ENCODE measurements at places on chromosomes 16 and 17. TPM values are rescaled to one million over a fixed set of nuclear protein-coding genes. Genes with fewer than 3 reads are reported as not detected.

GRCh38 chr17:55318081-55318480, 53.3 kb downstream of the HLF start:
- H3K27me3 ChIP-seq: no peaks in the 10 kb centered on the region
- H3K4me1 ChIP-seq: no peaks in the 10 kb centered on the region
- no peak for DNase-seq
- H3K27ac ChIP-seq: no peak overlapping the region
- no peak overlapping the region for H3K4me3 ChIP-seq
- no peaks in the 10 kb centered on the region for H3K36me3 ChIP-seq

GRCh38 chr17:48520631-48521079, 10.2 kb downstream of the HOXB1 start:
- H3K27ac ChIP-seq: no peak overlapping the region
- H3K4me3 ChIP-seq: no peak overlapping the region
- H3K27me3 ChIP-seq: peaks cover 87% of the 10 kb centered on the region
- DNase-seq: no peak
- no peaks in the 10 kb centered on the region for H3K4me1 ChIP-seq

Gene CDRT15L2
- polyA plus RNA-seq: not detected

- DNase-seq: peak; percentile 55
- peaks cover 30% of the 10 kb centered on the region for H3K4me1 ChIP-seq
- no peaks in the 10 kb centered on the region for H3K27me3 ChIP-seq
- no peak overlapping the region for H3K4me3 ChIP-seq
- peak overlapping the region; percentile 54 for H3K27ac ChIP-seq
- no peaks in the 10 kb centered on the region for H3K36me3 ChIP-seq
These were observed 123.1 kb downstream of the XYLT1 start for GRCh38 chr16:17347624-17348023.

- DNase-seq: peak; percentile 99
- H3K27ac ChIP-seq: peak within 1 kb of the TSS; percentile 81
- H3K36me3 ChIP-seq: no peaks in the 10 kb centered on the region
- no peaks in the 10 kb centered on the region for H3K27me3 ChIP-seq
These were observed at the start of gene NAGLU for GRCh38 chr17:42536048-42536371. TSS of gene NAGLU (plus strand) at chr17:42536241. CDS start at chr17:42536273, 32 bp downstream.

DNA sequence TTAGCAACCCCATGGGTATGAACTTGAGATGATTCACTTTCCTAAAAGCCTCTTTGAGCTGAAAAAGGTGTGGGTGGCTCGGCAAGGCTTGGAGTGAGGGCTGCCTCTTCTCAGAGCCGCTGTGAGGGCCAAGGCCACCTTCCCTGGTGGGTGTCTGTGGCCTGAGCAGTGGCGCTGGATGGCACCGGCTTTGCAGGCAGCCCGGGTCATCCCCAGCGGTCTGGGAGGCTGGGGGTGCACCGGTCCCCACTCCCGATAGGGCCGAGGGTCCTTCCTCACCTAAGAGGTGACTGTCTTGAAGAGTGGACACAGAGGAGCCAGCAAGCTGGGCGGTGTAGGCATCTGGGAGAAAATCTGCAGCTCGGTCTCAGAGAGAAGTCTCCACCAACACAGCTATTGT, 79.2 kb upstream of the RBL2 start:
- H3K27ac ChIP-seq: no peak overlapping the region
- DNase-seq: no peak
- no peak overlapping the region for H3K4me3 ChIP-seq
- no peaks in the 10 kb centered on the region for H3K27me3 ChIP-seq
- no peaks in the 10 kb centered on the region for H3K4me1 ChIP-seq

Gene LRRC37A3
- 1.0 TPM for polyA plus RNA-seq

Gene BICDL2
- not detected for polyA plus RNA-seq

Gene SSTR5
- polyA plus RNA-seq: 0.39 TPM

GRCh38 chr17:29147682-29148081, 32.5 kb downstream of the MYO18A start:
- peaks cover 49% of the 10 kb centered on the region for H3K4me1 ChIP-seq
- no peaks in the 10 kb centered on the region for H3K36me3 ChIP-seq
- DNase-seq: no peak
- no peaks in the 10 kb centered on the region for H3K27me3 ChIP-seq

Gene MYH13
- not detected for polyA plus RNA-seq

Gene SDR42E1
- polyA plus RNA-seq: 0.51 TPM

DNA sequence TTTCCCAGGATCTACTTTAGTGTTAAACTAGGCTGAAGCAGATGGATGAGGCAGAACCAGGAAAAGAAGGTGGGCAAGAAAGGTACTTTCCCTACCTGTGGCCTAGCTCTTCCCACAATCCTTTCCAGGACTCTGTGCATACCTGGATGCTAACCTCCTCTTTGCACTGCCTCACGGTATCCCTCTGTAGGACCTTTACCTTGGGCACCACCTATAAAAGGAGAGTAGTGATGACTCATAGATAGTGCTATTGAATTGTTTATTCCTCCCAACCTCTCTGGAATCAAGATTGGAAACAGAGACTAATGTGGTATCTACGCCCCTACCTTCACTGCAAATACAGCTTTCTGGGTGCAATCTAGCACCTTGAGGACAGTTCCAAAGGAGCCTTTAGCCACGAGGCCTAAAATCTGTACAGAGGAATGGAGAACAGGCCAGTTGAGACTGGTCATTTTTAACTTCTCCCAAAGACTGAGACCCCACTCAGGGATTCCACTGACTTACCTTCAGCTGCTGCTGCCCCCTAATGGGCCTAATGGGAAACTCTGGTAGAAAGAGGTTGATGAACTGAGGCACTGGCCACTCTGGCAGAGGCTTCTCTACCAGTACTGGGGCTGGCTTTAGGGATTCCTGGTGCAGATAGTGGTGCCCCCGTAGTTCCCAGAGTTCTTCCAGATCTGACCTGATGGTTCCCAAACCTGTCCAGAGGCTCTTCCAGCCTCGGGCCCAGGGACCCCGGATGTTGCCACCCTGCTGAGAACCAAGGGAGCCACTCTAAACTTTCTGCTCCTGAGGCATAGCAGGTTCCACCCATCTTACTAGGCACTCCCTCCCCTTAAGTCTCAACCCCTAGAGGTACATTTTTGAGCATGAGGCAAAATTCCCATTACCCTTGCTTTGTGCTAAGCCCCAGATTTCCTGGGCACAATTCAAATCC, 781 bp downstream of the RSKR start:
- H3K4me3 ChIP-seq: no peak overlapping the region
- H3K36me3 ChIP-seq: peaks cover 63% of the 10 kb centered on the region
- H3K27me3 ChIP-seq: no peaks in the 10 kb centered on the region
- H3K27ac ChIP-seq: no peak overlapping the region

Gene HOXB2
- polyA plus RNA-seq: 4.5 TPM

DNA sequence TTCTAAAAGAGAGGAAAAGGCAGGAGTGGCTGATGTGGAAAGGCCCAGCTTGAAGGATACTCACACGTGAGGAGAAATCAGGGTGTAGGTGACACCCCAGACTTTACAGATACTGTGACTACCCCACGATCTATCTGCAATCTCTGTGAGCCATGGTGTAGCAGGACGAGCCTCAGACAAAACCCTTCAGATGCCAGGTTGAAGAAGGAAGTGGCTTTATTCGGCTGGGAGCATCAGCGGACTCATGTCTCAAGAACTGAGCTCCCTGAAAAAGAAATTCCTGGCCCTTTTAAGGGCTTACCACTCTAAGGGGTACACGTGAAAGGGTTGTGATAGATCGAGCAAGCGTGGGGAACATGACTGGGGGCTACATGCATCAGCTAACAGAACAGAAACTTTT, 4.7 kb upstream of the SLC6A4 start:
- no peak for DNase-seq
- no peak overlapping the region for H3K4me3 ChIP-seq
- H3K27me3 ChIP-seq: peaks cover 44% of the 10 kb centered on the region
- H3K36me3 ChIP-seq: no peaks in the 10 kb centered on the region
- H3K4me1 ChIP-seq: peaks cover 22% of the 10 kb centered on the region
- no peak overlapping the region for H3K27ac ChIP-seq

- no peaks in the 10 kb centered on the region for H3K4me1 ChIP-seq
- no peaks in the 10 kb centered on the region for H3K36me3 ChIP-seq
- no peak overlapping the region for H3K27ac ChIP-seq
These were observed 313.7 kb upstream of the CDH5 start for GRCh38 chr16:66052745-66053144.

DNA sequence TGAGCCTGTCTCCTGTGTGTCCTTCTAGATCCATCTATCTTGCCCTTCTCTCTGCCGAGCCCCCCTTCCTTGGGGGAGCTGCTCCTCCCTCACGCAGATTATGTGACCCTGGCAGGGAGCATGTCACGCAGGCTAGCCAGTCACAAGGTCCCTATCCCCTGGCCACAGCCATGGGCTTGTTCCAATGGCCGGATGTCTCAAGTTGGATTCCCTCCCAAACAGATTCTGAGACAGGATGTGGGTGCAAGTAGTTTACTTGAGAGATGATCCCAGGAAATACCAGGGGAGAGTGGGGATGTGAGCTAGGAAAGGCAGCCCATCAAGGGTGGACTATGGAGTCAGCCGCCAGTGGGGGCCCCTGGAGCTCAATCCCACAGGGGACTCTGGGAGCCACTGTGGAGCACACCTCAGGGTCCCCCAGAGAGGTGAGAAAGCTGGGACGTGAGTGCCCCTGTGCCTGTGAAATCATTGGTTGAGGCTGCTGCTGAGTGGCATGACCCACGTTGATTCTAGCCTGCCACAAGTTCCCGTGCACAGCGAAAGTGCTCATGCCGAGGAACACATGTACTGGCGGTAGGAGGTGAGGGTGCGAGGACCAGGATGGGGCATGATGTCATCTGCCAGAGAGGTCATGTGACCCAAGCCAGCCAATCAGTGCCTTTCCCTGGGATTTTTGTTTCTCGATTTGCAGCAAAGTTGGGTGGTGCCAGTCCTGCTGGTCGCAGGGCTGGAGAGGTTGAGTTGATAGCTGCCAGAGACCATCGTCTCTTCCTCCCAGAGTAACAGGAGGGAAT, 6.4 kb upstream of the CRISPLD2 start:
- no peak for DNase-seq
- H3K4me3 ChIP-seq: no peak overlapping the region
- peaks cover 5% of the 10 kb centered on the region for H3K27me3 ChIP-seq
- no peaks in the 10 kb centered on the region for H3K4me1 ChIP-seq
- no peak overlapping the region for H3K27ac ChIP-seq

- DNase-seq: no peak
- H3K4me1 ChIP-seq: peaks cover 24% of the 10 kb centered on the region
- peak overlapping the region; percentile 67 for H3K27ac ChIP-seq
These were observed 63.7 kb downstream of the SPAG9 start for GRCh38 chr17:51056813-51057510.

GRCh38 chr16:80047842-80048241, 447.3 kb upstream of the MAF start:
- no peak overlapping the region for H3K4me3 ChIP-seq
- no peak overlapping the region for H3K27ac ChIP-seq
- DNase-seq: no peak
- no peaks in the 10 kb centered on the region for H3K36me3 ChIP-seq

Gene CNGB1
- polyA plus RNA-seq: not detected

GRCh38 chr17:2700491-2701141, 10.9 kb downstream of the CLUH start:
- no peak overlapping the region for H3K27ac ChIP-seq
- H3K4me3 ChIP-seq: no peak overlapping the region
- no peak for DNase-seq
- no peaks in the 10 kb centered on the region for H3K27me3 ChIP-seq

- H3K27ac ChIP-seq: no peak overlapping the region
- H3K36me3 ChIP-seq: no peaks in the 10 kb centered on the region
- no peaks in the 10 kb centered on the region for H3K4me1 ChIP-seq
- no peak for DNase-seq
- H3K27me3 ChIP-seq: no peaks in the 10 kb centered on the region
These were observed 9.4 kb upstream of the DNASE1 start for GRCh38 chr16:3645108-3645503.

Gene DHRS7C
- polyA plus RNA-seq: 12.6 TPM

- peak; percentile 33 for DNase-seq
- no peak overlapping the region for H3K4me3 ChIP-seq
- H3K27ac ChIP-seq: no peak overlapping the region
- no peaks in the 10 kb centered on the region for H3K36me3 ChIP-seq
- H3K4me1 ChIP-seq: no peaks in the 10 kb centered on the region
These were observed 15.1 kb downstream of the SLC5A10 start for GRCh38 chr17:18966831-18967624.

- no peak for DNase-seq
These were observed 4.5 kb upstream of the ITGAX start for GRCh38 chr16:31350275-31351005.

- peaks cover 59% of the 10 kb centered on the region for H3K4me1 ChIP-seq
- peaks cover 79% of the 10 kb centered on the region for H3K36me3 ChIP-seq
- H3K4me3 ChIP-seq: no peak overlapping the region
- H3K27ac ChIP-seq: no peak overlapping the region
These were observed 41.8 kb downstream of the STAT3 start for GRCh38 chr17:42346481-42346880.

DNA sequence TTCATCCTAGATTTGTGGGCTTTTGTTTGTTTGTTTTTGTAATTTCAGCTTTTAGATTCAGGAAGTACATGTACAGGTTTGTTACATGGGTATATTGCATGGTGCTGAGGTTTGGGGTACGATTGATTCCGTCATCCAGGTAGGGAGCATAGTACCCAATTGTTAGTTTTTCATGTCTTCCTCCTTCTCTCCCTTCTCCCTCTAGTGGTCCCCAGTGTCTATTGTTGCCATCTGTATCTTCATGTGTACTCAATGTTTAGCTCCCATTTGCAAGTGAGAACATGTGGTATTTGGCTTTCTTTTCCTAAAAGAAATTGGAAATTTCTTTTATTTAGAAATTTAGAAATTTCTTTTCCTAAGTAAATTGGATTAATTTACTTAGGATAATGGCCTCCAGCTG, 37.1 kb upstream of the BCAS3 start:
- H3K27ac ChIP-seq: no peak overlapping the region
- H3K4me3 ChIP-seq: no peak overlapping the region
- H3K36me3 ChIP-seq: peaks cover 7% of the 10 kb centered on the region
- no peak for DNase-seq
- H3K4me1 ChIP-seq: peaks cover 20% of the 10 kb centered on the region

Gene CDT1
- polyA plus RNA-seq: 0.22 TPM

GRCh38 chr16:59567496-59567895, 833.4 kb upstream of the GOT2 start:
- H3K36me3 ChIP-seq: no peaks in the 10 kb centered on the region
- no peak for DNase-seq
- no peak overlapping the region for H3K27ac ChIP-seq
- H3K4me3 ChIP-seq: no peak overlapping the region
- no peaks in the 10 kb centered on the region for H3K27me3 ChIP-seq

DNA sequence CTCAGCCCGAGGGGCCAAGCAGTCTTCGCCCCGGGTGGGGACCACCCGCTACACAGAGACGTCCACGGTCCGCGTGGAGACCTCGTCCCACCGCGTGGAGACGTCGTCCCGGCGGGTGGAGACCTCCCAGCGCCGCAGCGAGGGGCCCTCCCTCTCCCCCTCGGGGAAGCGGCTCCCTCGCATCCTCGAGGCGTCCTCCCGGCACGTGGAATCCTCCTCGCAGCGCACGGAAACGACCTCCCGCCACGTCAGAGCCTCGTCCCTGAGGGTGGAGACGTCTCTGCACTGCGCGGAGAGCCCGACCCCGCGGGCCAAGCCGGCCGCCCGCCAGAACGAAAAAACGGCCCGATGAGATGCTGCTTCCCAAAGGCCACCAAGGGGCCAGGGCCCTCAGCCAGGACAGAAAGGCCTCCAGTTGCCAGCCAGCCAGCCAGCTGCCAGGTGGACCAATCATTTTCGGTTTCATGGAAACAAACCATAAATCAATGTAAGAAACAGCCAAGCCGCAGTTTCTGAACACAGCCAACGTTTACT, 424 bp downstream of the C17orf100 start:
- no peak for DNase-seq
- peaks cover 8% of the 10 kb centered on the region for H3K4me1 ChIP-seq
- peaks cover 24% of the 10 kb centered on the region for H3K27me3 ChIP-seq
- H3K36me3 ChIP-seq: peaks cover 31% of the 10 kb centered on the region

Gene DRC7
- not detected for polyA plus RNA-seq

- H3K4me3 ChIP-seq: no peak overlapping the region
- H3K27me3 ChIP-seq: no peaks in the 10 kb centered on the region
These were observed 44.7 kb downstream of the CYTH1 start for GRCh38 chr17:78737332-78737731.
